ENCODE measurements at places on chromosomes 2 and 18.

GRCh38 chr2:201678401-201678800 lies 20.0 kb downstream of the MPP4 start:
- DNase-seq: no peak

DNA sequence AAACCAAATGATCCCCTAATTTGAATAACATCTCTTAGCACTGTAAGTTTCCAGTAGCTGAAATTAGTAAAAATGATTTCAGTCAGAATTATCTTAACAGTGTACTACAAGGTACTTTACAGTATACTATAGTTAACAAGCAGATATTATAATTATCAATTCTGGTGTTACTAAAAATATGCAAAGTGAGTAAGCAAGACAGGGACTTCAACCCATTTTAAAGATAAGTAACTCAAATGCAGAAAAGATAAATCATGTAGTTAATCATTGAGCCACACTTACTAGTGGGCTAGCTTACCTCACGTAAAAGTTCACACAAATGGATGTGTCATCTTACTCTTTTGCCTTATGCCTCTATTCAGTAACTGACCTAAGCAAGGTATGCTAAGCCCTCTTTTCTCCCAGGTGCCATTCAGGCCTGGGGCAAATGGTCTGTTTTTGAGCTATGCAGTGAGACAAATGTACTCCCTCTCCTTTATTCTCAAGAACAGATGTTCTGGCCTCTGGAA lies 101.0 kb downstream of the NBAS start:
- DNase-seq: no peak

- no peak for DNase-seq
These were observed 108.9 kb upstream of the DAPL1 start for GRCh38 chr2:158686210-158686691.

- no peak for DNase-seq
These were observed 14.1 kb upstream of the PLEKHH2 start for GRCh38 chr2:43622931-43623451.

- DNase-seq: no peak
These were observed 65.8 kb downstream of the KCTD1 start for GRCh38 chr18:26482569-26482968.
